Spinal cord (tissue), 10 donors: ENCODE measurements at places on chromosomes 7 and 10.

- H3K27me3 ChIP-seq, result no peaks in the 10 kb centered on the region
- H3K4me3 ChIP-seq, result no peak overlapping the region
- H3K27ac ChIP-seq, result no peak overlapping the region
- H3K36me3 ChIP-seq, result no peaks in the 10 kb centered on the region
- no peaks in the 10 kb centered on the region for H3K4me1 ChIP-seq
Observed at GRCh38 chr10:108904163-108904838, 1019.0 kb downstream of the XPNPEP1 start.

DNA sequence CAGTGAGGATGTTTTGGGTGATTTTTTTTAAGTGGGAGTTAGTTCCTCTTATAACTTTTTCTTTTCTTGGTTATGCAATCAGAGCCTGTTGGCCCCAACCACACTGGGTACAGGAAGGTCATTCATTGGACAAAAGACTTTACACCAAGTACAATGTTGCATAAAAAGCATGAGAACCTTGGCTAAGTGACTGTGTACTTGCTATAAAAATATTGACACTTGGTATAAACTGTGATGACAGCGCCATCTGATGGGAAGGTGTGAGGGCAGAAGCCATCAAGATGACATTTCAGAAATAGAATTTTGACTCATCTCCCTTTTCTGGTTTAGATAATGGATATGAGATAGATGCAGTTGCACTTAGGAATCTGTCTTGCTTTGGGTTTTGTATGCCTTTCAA, 126.4 kb upstream of the CCDC6 start:
- H3K36me3 ChIP-seq, result peaks cover 4% of the 10 kb centered on the region
- no peaks in the 10 kb centered on the region for H3K4me1 ChIP-seq
- H3K27me3 ChIP-seq, result no peaks in the 10 kb centered on the region
- no peak overlapping the region for H3K4me3 ChIP-seq
- no peak overlapping the region for H3K27ac ChIP-seq

DNA sequence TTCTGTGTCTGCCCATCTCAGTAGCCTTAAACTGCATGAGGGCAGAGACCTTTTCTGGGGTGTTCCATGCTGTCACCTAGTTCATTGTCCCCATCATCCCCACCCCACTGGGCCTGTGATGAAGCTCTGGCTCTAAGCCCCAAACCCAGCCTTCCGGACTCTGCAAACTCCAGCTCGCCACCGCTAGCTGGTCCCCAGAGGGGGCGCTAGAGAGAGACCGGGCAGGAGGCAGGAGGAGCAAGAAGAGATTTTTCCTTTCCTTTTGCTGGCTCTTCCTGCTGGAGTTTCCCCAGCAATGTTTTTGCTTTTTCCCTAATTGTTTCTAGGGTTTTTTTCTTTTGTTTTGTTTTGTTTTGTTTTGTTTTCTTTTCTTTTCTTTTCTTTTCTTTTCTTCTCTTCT, 234.4 kb downstream of the TEX36 start:
- H3K27ac ChIP-seq, result no peak overlapping the region
- DNase-seq, result no peak
- no peaks in the 10 kb centered on the region for H3K36me3 ChIP-seq
- no peaks in the 10 kb centered on the region for H3K4me1 ChIP-seq
- H3K27me3 ChIP-seq, result no peaks in the 10 kb centered on the region
- no peak overlapping the region for H3K4me3 ChIP-seq

GRCh38 chr10:43304687-43305333, 37.9 kb upstream of the RASGEF1A start:
- peaks cover 9% of the 10 kb centered on the region for H3K27me3 ChIP-seq
- peaks cover 13% of the 10 kb centered on the region for H3K4me1 ChIP-seq
- H3K4me3 ChIP-seq, result peak overlapping the region; percentile 30
- no peak for DNase-seq
- H3K27ac ChIP-seq, result no peak overlapping the region

- peak overlapping the region; percentile 75 for H3K27ac ChIP-seq
- peaks cover 4% of the 10 kb centered on the region for H3K27me3 ChIP-seq
- no peaks in the 10 kb centered on the region for H3K36me3 ChIP-seq
- H3K4me1 ChIP-seq, result peaks cover 47% of the 10 kb centered on the region
Observed at GRCh38 chr10:103835096-103836050, 20.0 kb downstream of the SH3PXD2A start.

DNA sequence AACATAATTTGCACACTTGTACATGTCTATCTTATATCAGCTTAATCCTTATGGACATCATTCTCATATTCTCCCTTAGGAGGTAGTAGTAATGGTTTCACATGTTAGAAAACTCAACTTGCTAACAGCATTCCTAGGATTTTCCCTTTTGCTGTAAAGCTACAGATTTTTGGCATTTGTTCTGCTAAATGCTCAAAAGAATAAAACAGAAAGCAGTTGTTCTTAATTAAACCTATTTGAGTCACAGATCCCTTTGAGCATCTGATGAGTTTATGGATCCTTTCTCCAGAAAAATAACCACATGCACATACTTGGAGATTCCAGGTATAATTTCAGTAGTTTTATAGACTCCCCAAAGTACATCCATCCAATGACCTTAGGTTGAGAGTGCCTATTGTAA, 122.9 kb upstream of the BET1 start:
- DNase-seq, result no peak
- H3K27me3 ChIP-seq, result no peaks in the 10 kb centered on the region
- no peaks in the 10 kb centered on the region for H3K36me3 ChIP-seq
- no peak overlapping the region for H3K27ac ChIP-seq

GRCh38 chr10:122847782-122848604, 2.3 kb upstream of the CUZD1 start:
- H3K4me3 ChIP-seq, result no peak overlapping the region
- H3K27me3 ChIP-seq, result no peaks in the 10 kb centered on the region
- no peak for DNase-seq
- H3K36me3 ChIP-seq, result peaks cover 5% of the 10 kb centered on the region
- H3K4me1 ChIP-seq, result no peaks in the 10 kb centered on the region
- no peak overlapping the region for H3K27ac ChIP-seq

DNA sequence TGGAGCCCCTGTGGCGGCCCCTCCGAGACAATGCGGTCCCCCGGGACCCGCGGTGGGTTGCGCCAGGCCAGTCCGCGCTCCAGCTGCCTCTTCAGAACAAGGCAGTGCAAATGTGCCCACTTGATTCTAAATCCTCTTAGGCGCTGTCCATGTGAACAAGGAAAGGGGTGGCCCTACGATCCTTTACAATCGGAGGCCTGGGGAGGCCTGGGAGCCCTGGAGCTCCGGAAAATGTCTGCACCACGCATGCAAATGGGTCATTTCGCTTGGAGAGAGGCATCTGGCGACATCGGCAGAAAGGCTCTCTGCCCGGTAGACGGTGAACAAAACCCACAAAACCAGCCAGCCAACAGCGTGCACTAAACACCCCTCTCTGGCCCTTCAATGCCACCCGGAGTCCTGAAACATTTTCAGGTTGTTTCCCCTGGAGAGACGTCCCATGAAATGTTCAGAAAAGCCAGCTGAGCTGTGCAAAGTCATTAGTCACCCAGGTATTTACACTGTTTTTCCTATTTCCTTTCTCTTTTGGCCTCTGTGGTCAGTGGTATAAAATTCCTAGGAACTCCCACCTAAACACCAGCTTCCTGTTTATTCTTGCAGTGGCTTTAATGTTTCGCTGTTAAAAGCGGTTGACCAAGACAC, 102.8 kb upstream of the ZNF438 start:
- H3K36me3 ChIP-seq, result no peaks in the 10 kb centered on the region
- no peaks in the 10 kb centered on the region for H3K27me3 ChIP-seq
- H3K4me3 ChIP-seq, result peak overlapping the region; percentile 49
- H3K4me1 ChIP-seq, result peaks cover 25% of the 10 kb centered on the region
- DNase-seq, result peak; percentile 49

- no peak for DNase-seq
- H3K36me3 ChIP-seq, result no peaks in the 10 kb centered on the region
- H3K27me3 ChIP-seq, result no peaks in the 10 kb centered on the region
- no peak overlapping the region for H3K27ac ChIP-seq
- peaks cover 22% of the 10 kb centered on the region for H3K4me1 ChIP-seq
Observed at GRCh38 chr10:77461636-77462296, 175.8 kb downstream of the KCNMA1 start.

GRCh38 chr7:151436446-151437158, 3.3 kb downstream of the CRYGN start:
- H3K27me3 ChIP-seq, result peaks cover 11% of the 10 kb centered on the region
- no peak overlapping the region for H3K4me3 ChIP-seq
- H3K4me1 ChIP-seq, result peaks cover 40% of the 10 kb centered on the region
- DNase-seq, result no peak
- H3K27ac ChIP-seq, result peak overlapping the region; percentile 92
